ENCODE measurements at places on chromosomes 2 and 18.

DNA sequence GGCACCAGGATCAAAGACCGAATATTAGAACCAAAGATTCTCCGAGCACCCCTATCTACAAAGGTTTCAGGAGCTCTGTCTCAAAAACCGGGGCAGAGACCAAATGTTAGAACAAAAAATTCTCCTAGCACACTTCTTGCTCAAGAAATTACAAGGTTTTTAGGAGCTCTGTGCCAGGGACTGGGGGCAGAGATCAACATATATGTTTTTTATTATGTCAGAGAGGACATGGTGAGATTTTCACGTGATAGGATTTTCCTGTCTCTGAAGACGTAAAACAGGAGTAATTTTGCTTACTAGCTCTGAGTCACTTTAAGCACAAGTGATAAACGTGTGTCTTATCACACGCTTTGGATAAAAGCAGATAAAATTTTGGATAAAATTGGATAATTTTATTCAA lies 34.8 kb upstream of the ODC1 start:
- no peak for DNase-seq

DNA sequence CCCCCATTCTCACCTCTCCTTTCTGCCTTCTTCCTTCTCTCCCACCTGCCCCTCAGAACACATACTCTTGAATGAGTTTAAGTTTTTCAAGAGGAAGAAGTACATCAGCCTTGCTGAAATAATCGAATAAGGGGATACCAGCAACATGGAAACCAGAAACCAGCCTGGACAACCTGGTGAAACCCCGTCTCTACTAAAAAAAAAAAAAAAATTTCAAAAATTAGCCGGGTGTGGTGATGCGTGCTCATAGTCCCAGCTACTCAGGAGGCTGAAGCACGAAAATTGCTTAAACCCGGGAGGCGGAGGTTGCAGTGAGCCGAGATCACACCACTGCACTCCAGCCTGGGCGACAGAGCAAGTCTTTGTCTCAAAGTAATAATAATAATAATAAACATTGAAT lies 75.0 kb upstream of the SLC1A4 start:
- DNase-seq = no peak

DNA sequence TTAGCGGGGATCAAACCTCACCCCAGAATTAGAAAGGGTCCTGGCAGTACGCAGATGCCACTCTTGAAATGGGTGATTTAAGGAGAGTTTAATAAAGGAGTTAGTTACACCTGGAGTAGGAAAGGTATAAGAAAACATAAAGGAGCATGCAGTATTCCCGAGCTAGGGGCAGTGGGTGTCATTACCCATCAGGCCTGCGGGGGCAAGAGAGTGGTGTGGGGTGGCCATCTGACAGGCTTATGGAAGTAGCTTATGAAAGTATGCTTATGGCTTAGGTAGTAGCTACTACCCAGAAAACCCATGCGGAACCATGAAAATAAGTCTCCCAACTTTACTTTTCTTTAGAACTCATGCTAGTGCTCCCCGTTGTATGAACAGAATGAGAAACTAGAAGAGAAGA lies 568.9 kb upstream of the ACVR2A start:
- peak; percentile 6 for DNase-seq

DNA sequence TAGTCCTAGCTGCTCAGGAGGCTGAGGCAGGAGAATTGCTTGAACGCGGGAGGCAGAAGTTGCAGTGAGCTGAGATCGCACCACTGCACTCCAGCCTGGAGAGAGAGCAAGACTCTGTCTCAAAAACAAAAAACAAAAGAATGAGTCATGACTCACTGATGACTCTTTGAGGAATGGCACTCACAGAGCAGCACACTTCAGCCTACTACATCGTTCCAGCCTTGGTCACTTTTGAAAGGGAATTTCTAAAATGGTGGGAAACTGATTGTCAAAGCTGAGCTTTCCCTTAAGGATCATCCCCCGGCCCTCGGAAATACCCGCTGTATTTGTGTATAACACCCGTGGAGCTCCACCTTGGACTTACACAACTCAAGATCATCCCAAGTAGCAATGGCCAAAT lies 217.3 kb upstream of the HS6ST1 start:
- no peak for DNase-seq

- DNase-seq = no peak
Measured at GRCh38 chr18:58213440-58213839, 169.4 kb downstream of the NEDD4L start.

GRCh38 chr2:25131567-25132298 lies 36.6 kb downstream of the POMC start:
- DNase-seq = peak; percentile 16

- no peak for DNase-seq
Measured at GRCh38 chr2:62014102-62014501, 108.6 kb downstream of the COMMD1 start.

- DNase-seq = peak; percentile 61
Measured at GRCh38 chr2:233142355-233142897, 82.3 kb downstream of the INPP5D start.

DNA sequence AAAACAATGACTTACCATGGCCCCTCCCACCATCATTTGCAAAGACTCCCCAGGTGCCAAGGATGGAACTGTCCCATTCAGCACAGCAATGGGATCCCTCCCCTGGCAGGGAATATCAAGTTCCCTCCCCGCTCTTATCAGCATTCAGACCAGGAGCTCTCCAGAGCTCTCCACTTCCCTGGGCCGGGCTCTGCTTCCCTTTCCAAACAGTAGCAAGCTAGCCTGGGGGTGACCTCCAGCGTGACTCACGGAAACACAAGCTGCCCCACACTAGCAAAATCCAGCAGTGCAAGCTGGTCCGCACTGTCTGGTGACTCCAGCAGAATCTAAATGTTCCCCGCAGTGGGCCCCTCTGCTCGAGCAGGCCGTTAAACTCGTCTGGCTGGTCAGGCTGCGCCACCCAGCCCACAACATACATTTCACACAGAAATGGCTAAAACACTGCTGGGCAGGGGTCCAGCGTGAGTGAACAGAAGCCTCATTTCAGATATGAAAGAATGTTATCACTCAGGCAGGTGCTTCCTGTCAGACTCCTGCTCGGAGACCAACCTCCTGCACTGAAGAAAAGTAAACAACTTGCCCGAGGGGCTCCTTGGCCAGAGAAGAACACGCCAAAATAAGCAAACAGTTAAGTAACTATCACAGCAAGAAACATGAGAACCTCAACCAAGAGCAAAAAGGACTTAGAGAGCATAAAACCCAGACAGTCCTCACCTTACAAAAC lies 33.9 kb downstream of the STAT1 start:
- DNase-seq = no peak

DNA sequence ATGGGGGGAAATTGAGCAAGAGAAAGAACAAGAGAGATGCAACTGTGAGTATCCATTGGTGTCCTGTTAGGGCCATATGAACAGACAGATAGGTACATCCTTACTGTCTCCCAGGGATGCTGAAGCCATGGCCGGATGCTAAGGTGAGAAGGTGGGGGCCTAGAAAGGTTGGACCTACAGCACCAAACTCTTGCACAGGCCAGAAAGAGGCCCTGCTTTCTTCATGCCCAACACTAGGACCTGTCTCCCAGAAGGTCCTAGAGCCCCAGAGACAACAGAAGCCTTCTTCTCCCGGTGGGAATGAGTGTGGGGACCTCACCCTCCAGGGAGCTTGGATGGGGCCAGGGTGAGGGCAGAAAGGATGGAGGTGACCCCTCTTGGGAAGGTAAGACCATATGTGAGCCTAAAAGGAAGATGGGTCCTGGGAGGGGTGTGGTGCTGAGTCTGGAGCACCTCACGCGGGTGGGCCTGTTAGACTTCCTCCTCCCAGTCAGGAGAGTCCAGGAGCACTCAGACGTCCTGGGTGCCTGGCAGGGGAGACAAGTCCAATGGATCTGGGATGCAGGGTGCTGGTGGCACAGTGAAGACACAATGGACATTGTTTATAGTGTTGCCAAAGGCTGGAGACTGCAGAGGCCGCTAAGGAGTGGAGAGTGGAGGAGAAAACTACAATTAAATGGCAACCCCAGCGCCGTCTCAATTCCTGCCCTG lies 265.3 kb downstream of the CYP26B1 start:
- DNase-seq = no peak

GRCh38 chr2:171522788-171523087 lies 464 bp downstream of the CYBRD1 start:
- peak; percentile 29 for DNase-seq

GRCh38 chr2:166825914-166826313 lies 62.4 kb upstream of the XIRP2 start:
- DNase-seq = no peak

DNA sequence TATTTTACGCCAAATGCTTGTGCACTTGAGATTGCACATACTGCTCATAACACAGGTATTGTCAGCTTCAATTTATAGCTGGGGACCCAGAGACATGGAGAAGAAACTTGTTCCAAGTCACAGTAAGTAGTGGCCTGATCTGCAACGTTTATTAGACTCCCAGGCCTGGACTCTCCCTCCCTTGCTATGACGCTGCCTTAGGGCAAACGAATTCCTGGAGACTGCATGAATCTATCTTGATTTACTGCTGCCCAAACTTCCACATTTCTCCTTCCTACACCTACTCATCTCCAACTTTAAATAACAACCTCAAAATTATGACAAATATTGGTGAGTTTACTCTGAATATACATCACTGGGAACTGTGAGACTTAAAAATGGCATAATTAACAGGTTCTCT lies 145.1 kb upstream of the CCDC195 start:
- no peak for DNase-seq

DNA sequence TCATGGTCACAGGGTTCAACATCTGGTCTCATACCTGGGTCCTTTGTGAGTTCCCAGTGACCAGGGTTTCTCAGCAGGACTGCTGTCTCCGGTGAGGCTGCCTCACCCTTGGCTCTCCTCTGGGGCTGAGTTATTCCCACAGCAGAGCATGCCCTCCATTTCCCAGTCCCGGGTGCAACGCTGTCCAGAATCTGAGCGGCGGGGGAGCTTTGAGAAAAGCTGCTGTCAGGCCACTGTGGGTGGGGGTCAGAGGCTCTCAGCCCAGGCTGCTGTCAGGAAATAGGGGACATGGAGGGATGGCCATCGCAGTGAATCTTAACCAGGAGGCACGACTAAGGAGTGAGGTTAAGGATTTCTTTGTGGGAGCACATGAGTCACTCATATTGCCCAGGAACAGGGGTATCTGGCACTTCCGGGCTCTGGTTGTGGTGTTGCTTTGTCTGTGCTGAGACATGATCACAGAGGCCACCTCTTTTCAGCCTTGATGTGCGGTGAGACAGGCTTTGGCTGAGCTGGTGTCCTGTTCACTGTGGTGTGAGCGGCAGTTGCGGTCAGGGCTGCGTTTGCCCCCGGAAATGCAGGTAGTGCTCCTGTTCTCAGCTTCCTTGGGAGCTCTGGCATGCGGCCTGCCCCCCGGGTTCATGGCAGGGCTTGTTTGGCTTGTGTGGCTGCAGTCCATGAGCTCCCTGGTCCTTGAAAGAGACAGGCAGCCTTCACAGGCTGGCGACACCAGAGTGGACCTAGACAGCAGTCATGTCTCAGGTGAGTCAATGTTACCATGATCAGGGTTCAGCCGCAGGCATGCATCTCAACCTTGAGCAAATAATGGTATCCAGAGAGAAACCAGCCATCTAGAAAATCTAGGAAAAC lies 310.7 kb upstream of the MYT1L start:
- no peak for DNase-seq

DNA sequence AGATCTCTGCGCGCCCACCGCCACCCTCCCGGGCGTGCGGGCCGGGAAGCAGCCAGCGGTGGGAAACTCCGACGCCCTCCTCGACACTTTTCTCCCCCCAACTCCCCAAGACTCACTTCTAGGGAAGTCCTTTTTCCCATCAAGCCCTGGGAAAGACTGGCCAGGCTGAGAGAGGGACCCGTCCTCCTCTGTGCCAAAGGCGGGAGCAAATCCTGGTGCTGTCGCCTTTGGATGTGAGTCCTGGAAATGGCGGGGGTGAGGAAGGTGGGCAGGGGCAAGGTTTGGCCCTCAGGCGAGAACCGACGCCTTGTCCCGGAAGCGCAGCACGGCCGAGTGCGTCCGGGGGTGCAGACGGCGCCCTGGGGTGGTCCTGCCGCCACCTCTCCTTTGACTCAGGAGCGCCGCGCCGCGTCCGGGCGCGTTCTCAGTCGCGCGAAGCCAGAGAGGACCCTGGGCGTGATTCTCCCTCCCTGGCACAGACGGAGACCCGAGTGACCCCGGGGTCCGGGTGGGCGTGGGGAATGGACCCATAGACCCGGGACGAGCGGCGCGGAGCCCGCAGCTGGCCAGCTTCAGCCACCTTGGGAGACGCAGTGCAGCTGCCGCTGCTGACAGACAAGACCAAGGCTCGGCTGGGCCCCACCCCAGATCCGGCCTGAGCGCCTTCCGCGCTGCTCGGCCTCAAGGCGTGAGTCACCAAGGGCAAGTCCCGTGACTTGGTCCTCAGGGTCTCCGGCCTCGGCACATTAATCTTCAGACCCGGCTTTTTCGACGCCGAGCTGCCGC lies 3.5 kb upstream of the LBX2 start:
- DNase-seq = peak; percentile 73

- DNase-seq = peak; percentile 82
Measured at GRCh38 chr2:65430603-65431420, 1.6 kb downstream of the SPRED2 start.
